ENCODE measurements at places on chromosomes 5 and 9. TPM values are rescaled to one million over a fixed set of nuclear protein-coding genes. Genes with fewer than 3 reads are reported as not detected.

- DNase-seq, result no peak
These were observed 107.7 kb downstream of the MTRR start for GRCh38 chr5:7976411-7977190.

GRCh38 chr9:75378036-75378435 is 289.7 kb downstream of the OSTF1 start:
- DNase-seq, result no peak

DNA sequence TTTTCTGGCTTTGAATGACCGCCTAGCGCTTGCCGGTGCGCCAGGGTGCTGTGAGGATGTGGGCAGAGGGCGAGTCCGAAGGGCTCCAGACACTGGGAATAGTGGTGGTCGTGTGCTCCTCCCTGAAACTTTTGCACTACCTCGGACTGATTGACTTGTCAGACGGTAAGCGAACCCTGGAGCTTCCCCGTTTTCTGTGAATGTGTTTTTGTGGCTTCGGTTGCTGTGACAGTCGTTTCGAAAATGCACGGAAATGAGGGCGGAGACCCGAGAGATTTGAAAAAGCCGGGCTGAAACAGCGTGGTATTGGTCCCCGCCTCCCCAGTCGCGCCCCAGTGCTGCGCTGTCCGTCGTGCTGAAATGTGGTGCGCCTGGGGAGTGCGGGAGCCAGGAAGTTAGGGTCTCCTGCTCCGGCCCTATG is 102.5 kb upstream of the GABRP start:
- no peak for DNase-seq

- DNase-seq, result no peak
These were observed 418.6 kb downstream of the SLCO4C1 start for GRCh38 chr5:101877451-101877850.

- DNase-seq, result no peak
These were observed 129.5 kb upstream of the GAS1 start for GRCh38 chr9:87076825-87077224.

GRCh38 chr5:35373249-35373648 is 143.0 kb upstream of the PRLR start:
- no peak for DNase-seq

- DNase-seq, result no peak
These were observed 311.0 kb downstream of the TMEM167A start for GRCh38 chr5:82766206-82766605.

DNA sequence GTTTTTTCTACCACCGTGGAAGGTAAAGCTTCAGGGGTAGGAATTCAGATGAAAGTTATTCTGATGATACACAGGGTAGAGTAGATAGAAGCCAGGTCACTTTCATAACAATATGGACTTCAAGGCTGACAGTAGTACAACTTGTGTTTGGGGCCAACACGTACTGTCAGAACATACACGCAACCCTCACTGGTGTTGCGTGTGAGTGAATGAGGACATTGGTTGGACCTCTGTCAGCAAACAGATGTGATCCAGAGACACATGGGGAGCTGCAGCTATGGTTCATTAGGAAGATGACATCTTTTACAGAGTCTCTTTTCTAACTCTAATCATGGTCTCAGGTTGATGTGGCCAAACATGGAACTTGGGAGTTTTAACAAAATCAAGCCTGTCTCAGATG is 70.1 kb upstream of the MOCS2 start:
- DNase-seq, result no peak

DNA sequence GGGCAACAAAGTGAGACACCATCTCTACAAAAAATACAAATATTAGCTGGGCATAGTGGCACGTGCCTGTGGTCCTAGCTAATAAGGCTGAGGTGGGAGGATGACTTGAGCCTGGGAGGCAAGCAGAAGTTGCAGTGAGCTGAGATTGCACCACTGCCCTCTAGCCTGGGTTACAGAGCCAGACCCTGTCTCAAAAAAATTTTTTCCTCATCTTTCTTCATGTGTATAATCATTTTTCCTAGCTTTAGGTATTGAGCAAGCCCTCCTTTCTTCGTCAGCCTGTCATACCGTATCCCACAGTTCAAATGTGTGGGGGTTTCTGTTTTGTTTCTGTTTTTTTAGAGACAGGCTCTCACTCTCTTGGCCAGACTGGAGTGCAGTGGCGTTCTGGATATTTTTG is 41.3 kb downstream of the EHMT1 start:
- DNase-seq, result no peak

- DNase-seq, result no peak
These were observed 364.2 kb downstream of the KIAA0825 start for GRCh38 chr5:94254214-94254613.

DNA sequence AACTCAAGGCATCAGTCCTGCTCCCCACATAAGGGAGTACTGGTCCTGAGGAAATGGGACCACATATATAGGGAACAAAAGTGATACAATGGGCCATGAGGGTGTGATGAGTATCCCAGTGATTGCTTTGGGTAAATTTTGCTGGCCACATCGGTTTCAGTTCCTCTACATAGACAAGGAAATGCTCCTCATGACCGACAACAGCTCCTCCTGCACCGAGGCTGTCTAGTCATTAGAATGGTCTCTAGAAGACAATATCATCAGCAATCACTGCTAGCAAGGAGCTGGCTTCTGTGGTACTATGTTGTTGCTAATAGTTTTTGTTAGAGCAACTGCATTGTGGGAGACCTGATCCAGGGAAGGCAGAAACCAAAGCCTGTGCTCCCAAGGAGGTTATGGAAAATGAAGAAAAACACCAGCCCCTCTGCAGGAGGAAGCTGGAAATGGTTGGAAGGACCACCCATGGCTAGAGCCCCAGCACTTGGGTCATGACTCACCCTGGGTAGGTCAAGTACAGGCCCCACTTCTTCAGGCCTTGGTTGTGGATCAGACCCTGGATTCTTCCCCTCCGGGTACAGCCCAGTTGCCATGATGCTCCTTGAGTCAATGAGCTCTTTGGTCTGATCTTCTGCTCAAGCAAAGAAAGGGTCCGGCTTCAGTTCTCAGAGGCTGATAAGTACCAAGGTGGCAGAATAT is 3.4 kb upstream of the CTSL start:
- DNase-seq, result no peak

DNA sequence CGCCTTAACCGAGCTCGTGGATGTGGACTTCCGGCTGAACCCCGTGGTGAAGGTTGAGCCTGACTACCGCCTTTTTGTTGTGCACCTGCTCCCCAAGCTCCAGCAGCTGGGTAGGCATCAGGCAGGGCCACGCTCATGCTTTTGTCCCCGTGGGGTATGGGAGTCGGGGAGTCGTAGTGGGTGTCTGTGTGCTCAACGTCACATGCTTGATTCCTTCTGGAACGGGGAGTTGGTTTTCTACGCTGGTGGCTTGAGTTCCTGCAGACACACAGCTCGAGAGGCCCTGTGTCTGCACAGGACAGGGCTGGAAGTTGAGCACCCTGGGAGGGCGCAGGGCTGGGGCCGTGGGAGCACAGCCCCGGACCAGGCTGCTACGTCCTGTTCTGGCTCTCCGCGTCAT is 8.0 kb downstream of the CEP72 start:
- DNase-seq, result no peak

The PRKACG gene
- total RNA-seq, result not detected

The FAXDC2 gene
- 5.0 TPM for total RNA-seq

The TEX48 gene
- not detected for total RNA-seq

The CKS2 gene
- total RNA-seq, result 62.3 TPM

The TPM2 gene
- 4,237 TPM for total RNA-seq

The SLC36A1 gene
- total RNA-seq, result 11.4 TPM

The ODF2 gene
- total RNA-seq, result 36.8 TPM

The PCDHGA4 gene
- total RNA-seq, result 5.4 TPM

The HTR1A gene
- total RNA-seq, result not detected
